ENCODE measurements at places on chromosomes 11 and 22. TPM values are rescaled to one million over a fixed set of nuclear protein-coding genes. Genes with fewer than 3 reads are reported as not detected.
A peak's percentile ranks its signal among the peaks of the same experiment; 100 is the strongest.

ST14 gene
- 59.3 TPM for polyA plus RNA-seq

GVQW3 gene
- polyA plus RNA-seq = 1.4 TPM

TRIM48 gene
- polyA plus RNA-seq = not detected

MRGPRF gene
- 19.0 TPM for polyA plus RNA-seq

KLHDC7B gene
- polyA plus RNA-seq = 1.4 TPM

C11orf42 gene
- polyA plus RNA-seq = not detected

LRFN4 gene
- polyA plus RNA-seq = 6.8 TPM

PTPN5 gene
- polyA plus RNA-seq = 0.17 TPM

SYTL2 gene
- polyA plus RNA-seq = 19.8 TPM

NNMT gene
- polyA plus RNA-seq = 91.9 TPM

XKR3 gene
- not detected for polyA plus RNA-seq

HMGXB4 gene
- polyA plus RNA-seq = 3.7 TPM

IL17REL gene
- not detected for polyA plus RNA-seq

- DNase-seq = no peak
Observed at GRCh38 chr11:36088266-36088972, 144.6 kb downstream of the LDLRAD3 start.

GRCh38 chr11:12411806-12412727 lies 34.7 kb downstream of the PARVA start:
- DNase-seq = peak; percentile 88

GRCh38 chr11:128840783-128841182 lies 26.3 kb downstream of the KCNJ1 start:
- no peak for DNase-seq

DNA sequence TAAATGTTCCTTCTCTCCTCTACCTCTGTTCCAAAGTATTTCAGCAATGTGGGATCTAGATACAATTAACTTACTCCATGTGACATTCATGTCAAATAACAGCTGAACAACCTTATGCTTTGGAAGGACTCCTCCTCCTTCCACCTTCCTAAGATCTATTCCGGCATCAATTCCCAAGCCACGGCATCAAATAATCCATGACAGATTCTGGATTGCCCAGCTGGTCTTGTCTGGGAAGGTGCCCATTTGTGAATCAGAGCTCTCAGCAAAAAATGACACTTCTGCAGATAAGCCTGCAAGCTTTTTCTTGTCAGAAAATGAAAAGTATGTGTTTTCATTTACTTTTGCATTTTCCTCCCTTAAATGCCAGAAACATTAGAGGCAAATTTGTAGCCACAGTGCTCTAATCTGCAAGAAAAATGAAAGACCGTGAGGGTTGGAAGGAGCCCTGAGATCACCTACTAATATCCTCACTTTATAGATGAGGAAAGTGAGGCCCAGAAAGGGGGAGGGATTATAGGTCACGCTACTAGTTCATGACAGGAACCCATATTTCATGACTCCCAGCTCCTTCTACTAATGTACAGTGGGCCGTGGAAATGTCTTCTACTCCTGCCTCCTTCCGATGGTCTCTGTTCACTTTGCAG lies 124.0 kb downstream of the ME3 start:
- DNase-seq = no peak

DNA sequence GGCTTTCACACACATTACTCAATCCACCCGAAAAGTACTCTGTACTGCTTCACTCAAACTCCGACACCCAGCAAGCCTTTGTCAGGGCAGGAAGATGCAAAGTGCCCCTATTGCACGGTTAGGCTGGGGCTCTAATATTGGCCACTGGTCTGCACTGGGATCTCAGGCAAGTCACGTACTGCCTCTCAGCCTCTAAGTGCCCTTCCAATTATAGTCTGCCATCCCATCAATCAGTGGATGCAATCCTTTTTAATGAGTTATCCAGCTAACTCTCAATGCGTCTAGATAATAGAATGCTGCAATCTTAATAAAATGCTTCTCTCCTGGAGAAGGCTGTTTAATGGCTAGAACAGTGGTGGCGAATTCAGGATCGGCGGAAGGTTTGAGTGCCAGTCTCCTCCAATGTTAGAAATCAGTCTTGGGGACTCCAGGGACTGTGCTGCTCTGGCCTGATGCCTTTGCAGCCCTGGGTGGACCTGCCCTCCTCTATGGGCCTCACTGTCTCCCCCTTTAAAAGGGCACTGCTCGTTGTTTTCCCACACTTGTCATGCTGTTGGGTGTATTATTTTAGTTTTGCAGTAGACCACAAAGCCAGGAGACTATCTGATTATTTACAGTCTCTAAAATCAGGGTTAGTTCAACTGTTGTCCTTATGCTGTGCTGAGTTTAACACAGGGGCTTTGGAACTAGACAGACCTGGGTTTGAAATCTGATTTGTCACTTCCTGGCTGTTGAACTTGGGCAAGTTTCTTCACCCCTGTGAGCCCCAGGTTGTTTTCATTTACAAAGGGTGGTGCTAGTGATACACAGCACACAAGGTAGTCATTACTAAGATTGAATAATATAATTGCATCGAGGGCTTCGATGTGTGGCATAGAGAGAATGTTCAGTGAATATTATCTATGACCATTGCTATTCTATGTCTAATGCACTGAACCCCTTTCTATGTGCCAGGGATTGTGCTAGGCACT lies 36.7 kb downstream of the CLMP start:
- no peak for DNase-seq

DNA sequence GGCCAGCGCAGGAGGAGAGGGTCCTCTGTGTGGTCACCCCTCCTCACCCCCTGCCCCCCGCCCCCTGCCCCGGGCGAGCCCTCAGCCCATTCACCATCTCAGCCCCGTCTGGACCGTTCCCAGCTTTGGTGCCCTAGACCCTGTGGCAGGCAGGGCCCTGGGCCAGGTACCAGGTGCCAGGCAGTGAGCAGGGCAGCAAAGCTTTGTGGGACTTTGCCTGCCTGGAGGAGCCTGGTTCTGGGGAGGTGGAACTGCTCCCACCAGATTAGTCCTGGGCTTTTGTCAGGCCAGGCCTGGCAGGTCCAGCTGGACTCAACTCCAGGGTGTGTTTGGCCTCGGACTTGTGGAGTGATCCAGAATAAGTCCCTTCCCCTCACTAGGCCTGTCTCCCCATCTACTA lies 13.7 kb upstream of the MYRF start:
- no peak for DNase-seq

GRCh38 chr22:37803195-37803638 lies 4.5 kb upstream of the GCAT start:
- peak; percentile 75 for DNase-seq

DNA sequence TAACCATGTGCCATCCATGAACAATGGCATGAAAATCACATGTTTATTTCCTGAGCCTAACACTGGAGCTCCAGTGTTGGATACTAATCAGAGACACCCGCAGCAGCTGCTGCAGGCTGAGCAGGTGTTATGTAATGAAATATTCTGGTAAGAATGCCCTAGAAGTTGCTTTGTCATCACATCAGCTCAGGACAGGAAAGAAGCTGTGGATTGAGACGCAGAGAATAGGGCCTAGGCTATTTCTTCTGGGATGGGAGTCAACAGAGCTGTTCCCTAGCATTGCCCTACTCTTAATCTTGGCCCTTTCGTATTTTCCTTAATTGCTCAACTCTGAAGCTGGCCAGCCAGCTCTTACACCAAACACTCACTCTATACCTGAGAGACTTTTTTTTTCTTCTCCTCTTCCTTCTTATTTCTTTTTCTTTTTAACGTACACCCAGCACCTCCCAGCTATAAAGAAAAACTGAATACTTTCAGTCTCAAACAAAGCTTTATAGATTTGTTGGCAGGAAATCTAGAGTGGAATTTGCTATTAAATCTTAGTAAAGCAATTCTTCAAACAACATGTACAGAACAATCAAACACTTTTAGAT lies 31.9 kb downstream of the RASSF10 start:
- no peak for DNase-seq

GRCh38 chr11:58654908-58655296 lies 32.4 kb downstream of the CNTF start:
- no peak for DNase-seq

- DNase-seq = no peak
Observed at GRCh38 chr11:87215236-87215635, 177.5 kb downstream of the TMEM135 start.

- DNase-seq = no peak
Observed at GRCh38 chr22:50000587-50001387, 11.8 kb downstream of the IL17REL start.

DNA sequence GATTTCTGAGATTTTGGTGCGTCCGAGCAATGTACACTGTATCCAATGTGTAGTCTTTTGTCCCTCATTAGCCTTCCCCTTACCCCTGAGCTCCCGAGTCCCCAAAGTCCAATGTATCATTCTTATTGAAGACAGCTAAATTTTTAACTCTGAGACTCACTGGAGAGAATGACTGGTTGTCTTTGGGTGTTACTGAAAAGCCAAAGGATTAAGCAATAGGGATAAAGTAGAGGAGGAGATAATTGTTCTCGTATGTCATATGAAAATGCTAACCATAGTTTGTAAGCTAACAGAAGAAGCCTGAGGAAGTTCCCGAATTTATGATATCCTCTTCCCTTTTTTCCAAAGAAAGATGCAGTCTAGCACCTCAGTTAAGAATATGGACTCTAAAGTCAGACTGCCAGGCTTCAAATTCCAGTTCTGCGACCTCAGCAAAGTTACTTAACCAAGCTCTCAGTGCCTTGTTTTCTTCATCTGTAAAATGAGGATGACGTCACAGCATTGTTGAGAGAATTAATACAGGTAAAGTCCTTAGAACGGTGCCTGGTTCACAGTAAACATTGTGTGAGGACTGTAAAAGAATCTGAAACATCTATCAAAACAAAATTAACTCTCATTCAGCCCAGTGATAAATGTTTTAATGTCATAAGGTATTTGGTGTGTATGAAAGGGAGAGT lies 1.6 kb upstream of the MSANTD2 start:
- no peak for DNase-seq

DNA sequence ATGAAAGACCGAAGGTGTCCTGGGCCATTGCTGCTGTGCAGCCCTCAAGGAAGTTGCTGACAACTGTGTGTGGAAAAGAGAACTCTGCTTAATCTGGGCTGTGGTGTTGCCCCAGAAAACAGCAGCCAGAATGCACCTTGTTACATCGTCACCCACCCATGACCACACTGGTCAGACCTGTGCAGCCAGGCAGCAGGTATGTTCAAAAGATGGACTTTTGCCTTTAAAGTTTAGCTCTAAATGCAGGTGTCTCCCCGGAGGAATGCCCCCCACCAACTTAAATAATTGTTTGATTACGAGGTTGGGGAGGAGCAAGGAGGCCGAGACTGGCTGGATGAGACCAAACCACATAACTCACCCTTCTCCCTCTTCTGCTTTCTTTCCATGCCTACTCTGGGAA lies 15.3 kb upstream of the POLA2 start:
- DNase-seq = peak; percentile 50

DNA sequence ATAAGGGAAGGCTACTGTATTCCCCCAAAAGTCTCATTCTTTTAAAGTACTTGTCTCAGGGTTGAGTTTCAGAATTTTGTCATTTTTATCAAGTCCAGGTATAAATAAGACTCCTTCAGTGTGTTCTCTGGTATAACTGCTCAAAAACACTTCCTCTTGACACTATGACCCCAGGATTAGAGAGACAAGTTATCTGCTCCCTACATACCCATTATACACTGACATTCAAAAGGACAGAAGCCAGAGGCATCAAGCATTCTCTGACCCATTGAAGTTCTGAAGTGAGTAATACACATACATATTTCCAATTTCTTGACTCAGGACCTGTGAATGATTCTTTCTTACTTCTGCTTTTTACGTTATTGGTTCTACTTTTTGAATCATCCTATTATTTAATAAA lies 447.8 kb upstream of the CNTN5 start:
- DNase-seq = no peak

DNA sequence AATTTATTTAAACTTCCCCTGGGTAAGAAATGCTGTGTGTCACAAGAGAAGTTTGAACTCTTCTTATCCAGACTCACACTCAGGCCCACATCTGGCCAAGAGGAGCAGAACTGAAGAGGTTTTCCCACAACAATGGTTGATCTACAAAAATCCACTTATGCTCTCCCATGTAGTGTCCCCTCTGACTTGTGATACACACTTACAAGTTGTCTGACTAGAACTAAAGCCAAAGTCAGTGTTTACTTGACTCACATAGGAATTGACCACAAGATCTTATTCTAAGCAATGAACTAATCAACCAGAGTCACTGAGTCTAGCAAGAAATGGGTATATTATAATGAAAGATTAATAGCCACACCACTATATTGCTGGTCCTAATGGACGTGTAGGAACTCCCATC lies 133.0 kb downstream of the ATG16L2 start:
- DNase-seq = no peak

DNA sequence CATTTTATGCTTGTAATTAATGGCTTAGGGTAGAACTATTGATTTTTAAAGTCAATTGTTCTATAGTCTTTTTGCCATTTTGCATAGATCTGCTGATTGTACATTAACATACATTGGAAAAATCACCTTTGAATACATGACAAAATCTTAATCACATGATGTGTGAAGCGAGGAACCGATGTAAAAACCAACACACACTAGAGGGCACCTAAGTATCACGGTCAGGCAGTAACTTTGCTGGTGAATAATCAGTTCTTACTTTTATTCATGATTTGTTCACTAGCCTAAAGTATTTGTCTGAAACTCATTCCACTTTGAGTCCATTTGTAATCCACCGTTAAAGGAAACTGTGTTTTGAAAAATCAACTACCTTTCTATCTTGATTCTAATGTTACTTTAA lies 28.2 kb downstream of the JHY start:
- no peak for DNase-seq

GRCh38 chr11:129895126-129896041 lies at the start of gene NFRKB:
NFRKB (minus strand) TSS chr11:129895578; CDS start chr11:129892849, 2,729 bp downstream.
- DNase-seq = peak; percentile 94

DNA sequence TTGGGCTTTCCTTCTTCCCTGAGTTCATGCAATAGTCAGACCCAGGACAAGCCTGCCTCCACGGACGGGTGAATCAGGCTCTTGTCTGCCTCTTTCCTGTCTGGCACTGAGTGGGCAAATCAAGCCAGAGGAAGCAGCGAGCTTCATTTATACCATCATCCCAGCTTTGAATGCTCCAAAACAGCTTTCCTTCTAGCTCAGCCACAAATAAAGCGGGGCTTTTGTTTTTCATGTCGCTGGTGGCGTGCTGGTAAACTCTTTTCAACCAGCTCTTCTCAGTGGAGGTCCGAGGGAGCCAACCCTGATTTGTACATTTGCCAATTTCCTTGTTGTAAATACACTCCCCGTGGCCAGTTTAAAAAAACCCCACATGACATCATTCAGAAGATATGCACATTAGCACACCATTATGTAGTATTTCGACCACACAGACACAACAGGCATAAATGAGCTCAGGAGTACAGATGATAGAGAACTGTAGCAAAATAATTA lies 8.6 kb downstream of the C11orf91 start:
- peak; percentile 85 for DNase-seq

- no peak for DNase-seq
Observed at GRCh38 chr22:24138649-24139420, 42.5 kb upstream of the SUSD2 start.

- DNase-seq = peak; percentile 47
Observed at GRCh38 chr11:114166897-114167323, 107.4 kb downstream of the ZBTB16 start.

- DNase-seq = peak; percentile 73
Observed at GRCh38 chr22:21445437-21446127, 21.6 kb upstream of the TMEM191C start.

DNA sequence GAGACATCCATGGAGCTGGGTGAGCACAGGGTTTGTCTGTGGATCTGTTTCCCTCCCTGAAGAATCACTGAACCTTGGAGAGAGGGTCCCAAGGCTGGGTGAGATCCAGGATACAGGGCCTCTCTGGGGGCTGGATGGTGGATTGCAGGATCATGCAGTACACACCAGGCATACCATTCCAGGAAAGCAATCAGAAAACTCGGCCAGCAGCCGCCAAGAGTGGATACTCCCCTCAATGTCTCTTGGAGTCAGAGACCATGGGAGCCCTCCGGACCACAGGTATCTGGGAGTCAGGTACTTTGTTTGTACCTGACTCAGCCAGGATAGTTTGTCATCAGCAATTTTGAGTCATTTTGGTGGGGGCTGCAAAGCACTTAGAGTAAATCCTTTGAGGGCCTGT lies 14.6 kb upstream of the SYT13 start:
- no peak for DNase-seq
